Stimulated activated CD4-positive, alpha-beta T cell treated with anti-CD3 and anti-CD28 coated beads, Interleukin-4, amount 100 ng/mL, for 48 hours (primary cell): ENCODE measurements at places on chromosomes 4 and X.

GRCh38 chrX:41558531-41558930 lies 111.4 kb downstream of the NYX start:
- no peak for DNase-seq

DNA sequence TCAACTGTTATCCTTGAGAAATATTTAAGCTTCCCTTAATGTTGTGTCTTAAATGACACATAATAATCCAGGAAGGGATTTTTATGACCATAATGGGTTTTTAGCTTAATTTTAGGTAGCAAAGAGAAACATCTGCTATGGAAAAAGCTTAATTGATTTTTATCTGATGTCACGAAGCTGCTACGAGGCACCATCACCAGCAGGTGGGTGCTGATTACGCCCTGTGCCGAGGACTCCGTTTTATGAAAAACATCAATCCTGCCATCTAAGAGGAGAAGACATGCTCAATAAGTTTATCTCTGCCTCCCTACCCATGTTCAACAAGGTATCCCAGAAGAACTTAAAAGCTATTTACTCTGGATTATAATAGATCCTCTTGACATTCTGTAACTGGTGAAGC lies 280.6 kb upstream of the ZFP42 start:
- no peak for DNase-seq

GRCh38 chrX:20527558-20528011 lies 260.9 kb upstream of the RPS6KA3 start:
- no peak for DNase-seq

- no peak for DNase-seq
These were observed 773 bp upstream of the TXLNG start for GRCh38 chrX:16785247-16786138.

DNA sequence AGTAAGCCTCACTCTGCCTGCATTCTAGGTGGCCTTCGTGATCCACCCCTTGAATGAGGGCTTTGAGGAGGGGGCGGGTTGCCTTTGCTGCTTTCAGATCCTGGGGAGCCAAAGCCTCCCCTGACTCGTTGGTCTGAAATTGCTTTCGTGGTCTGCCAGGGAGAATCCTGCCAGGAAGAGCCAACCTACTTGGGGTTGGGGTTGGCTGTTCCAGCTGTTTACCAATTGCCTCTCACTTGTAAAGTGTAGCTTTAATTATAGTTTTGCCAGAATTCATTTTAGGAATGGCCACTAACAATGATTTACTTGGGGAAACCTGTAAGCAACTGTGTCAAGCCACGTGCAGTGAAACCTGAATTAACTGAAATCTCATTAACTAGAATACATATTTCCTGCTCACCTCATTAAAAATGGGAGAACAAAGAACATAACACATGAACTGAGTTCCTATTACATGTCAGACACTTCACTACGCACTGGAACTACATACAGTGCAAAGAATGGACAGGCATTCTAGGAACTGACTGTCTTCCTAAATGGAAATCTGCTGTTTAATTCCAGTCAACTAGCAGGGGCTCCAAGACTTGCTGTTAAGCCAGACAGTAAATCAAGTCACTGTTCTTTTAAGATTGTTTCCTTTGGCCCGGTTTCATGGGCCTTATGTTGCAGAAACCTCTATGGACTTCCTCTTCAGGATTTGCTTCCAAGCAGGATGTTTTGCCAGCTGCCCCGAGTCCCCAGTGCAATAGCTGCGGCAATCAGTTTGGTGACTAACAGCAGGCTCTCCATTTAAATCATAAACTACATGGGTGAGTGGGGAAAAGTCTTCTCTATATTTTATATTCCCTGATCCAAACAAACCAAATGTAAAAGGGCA lies 16.4 kb upstream of the NKRF start:
- DNase-seq: no peak

DNA sequence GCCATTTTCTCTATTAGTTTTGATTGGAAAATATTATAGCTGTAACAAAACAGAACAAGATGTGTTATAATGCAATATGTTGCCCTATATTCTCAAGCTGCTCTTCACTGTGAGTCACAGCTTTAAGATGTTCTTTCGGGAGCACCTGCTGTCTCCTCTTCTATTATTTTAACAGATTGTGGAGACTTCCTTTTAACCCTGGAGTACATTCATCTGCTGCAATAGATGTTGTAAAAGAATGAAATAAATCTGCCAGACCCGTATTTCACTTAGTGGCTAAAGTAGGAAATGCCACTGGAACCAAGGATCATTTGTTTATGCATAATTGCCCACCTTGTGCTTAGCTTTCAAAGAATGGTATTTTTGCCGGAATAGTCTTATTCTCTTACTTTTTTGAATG lies 11.1 kb downstream of the LSM6 start:
- no peak for DNase-seq

- DNase-seq: no peak
These were observed 262.8 kb downstream of the BMPR1B start for GRCh38 chr4:95020521-95020920.

- no peak for DNase-seq
These were observed 64.9 kb downstream of the GRID2 start for GRCh38 chr4:92368653-92369052.

GRCh38 chr4:38509551-38509950 lies 154.4 kb upstream of the KLF3 start:
- no peak for DNase-seq

DNA sequence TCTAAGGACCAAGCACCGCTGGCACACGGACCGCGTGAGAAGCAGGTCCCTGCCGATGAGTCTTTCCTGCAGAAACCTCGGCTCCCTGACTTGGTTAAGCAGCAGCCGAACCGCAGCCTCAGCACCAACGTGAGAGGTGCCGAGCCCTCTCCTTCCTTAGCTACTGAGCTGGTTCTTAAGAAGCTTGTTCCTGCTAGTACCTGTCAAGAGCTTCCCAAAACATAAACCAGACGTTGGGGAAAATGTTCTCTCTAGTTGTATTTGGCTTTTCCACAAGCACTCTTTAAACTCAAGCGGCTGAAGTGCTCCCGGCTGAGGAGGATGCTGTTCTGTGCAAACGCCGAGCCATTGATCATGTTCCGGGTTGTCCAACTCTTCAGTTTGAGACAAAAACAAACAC lies 29.3 kb upstream of the TLR3 start:
- no peak for DNase-seq

- peak; percentile 8 for DNase-seq
These were observed 70.1 kb downstream of the USP46 start for GRCh38 chr4:52588771-52589591.

- DNase-seq: no peak
These were observed 323.2 kb upstream of the INTU start for GRCh38 chr4:127309369-127310102.

- no peak for DNase-seq
These were observed 52.8 kb downstream of the FAM47C start for GRCh38 chrX:37060999-37061398.

DNA sequence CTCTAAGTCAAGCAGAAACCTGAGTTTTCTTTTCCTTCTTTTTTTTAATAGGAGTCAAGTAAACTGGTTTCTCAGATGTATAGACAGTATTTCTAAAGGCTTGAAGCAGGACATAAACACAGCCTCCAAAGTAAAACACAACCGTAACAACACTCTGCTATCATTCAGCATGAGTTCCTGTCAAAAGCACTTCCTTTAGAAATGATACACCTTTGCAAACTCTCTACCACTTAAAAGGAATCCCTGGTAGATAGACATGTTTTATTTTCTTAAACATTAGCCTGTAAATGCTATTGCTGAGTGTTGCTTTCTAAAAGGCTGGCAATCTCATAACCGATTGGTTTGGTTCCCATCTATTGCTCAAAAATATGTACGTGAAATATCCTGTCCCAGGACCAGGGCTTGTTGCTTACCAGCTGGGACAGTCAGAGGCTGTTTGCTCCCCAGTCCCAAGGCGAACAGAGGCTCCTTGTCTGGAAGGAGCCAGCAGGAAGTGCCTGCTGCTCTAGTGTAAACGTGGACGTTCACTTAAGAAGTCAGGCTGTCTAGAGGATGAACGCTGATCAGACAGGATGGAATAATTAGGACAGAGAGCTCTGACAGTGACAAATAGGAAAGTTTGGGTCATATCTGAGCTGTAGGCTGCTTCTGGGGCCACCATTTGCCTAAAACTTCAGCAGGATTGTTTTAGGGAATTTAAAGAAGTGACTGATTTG lies 173.9 kb upstream of the KLF3 start:
- DNase-seq: no peak

- no peak for DNase-seq
These were observed 3.5 kb downstream of the TENT5D start for GRCh38 chrX:80423744-80424143.

- no peak for DNase-seq
These were observed 60.2 kb upstream of the CLDN34 start for GRCh38 chrX:9906919-9907318.

DNA sequence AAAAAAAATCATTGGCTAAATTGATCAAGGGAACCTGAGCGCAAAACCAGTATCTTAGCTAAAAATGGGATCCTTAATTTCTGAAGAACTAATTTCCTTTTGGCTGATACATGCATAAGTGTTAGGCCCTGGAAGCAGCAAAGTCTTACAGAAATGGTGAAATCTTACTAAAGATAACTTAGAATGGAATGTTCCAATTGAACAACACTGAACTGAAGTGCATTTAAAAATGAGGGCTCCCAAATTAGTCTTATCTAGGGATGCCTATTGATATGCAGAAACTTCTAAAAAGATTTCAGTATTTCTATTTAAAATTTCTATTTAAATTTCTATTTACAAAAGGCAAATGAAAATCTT lies 120.7 kb upstream of the BANK1 start:
- DNase-seq: no peak

- no peak for DNase-seq
These were observed 8.4 kb downstream of the PNMA6E start for GRCh38 chrX:153392642-153393321.

GRCh38 chr4:145618210-145618931 lies 814 bp upstream of the MMAA start:
- no peak for DNase-seq

- DNase-seq: no peak
These were observed 103.6 kb downstream of the SORBS2 start for GRCh38 chr4:185708348-185708747.

DNA sequence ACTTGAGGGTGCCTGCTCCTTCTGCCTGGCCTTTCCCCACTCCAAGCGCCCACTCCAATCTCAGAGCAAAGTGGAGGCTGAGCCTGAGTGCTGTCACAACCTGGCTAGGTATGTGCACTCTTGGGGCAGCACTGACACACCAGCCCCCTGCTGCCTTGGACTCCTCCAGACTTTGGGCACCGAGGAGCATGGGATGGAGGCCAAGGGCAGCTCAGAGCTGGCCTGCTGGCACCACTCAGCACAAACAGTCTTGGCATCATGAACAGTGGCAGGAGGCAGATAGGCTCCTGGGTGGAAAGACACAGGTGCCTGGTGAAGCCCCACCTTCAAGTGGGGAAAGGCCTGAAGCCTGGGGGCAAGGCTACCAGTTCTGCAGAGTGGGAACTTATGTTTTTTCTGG lies 91.8 kb downstream of the KCNIP4 start:
- no peak for DNase-seq

DNA sequence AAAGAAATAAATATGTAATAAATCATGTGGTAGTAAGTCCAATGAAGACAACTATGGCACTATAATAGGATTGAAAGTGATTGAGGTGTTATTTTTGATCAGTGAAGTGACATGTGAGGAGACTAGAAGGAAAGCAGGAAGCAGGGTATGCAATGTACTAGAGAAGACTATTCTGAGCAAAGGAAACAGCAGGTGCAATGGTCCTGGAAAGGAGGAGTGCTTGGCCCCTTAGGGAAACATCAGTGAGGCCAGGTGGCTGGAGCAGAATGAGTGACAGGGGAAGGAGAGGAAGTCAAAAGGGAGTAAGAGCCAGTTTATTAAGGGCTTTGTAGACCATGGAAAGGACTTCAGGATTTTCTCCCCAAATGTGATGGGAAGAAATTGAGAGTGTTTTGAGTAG lies 207.6 kb upstream of the HCCS start:
- no peak for DNase-seq

GRCh38 chrX:148670277-148670676 lies 169.9 kb downstream of the AFF2 start:
- no peak for DNase-seq

GRCh38 chrX:106950381-106950780 lies 30.2 kb downstream of the CLDN2 start:
- DNase-seq: no peak

- no peak for DNase-seq
These were observed 87.3 kb downstream of the STPG2 start for GRCh38 chr4:98055800-98056501.

GRCh38 chr4:16122784-16123183 lies 39.0 kb upstream of the PROM1 start:
- peak; percentile 8 for DNase-seq

- DNase-seq: no peak
These were observed 1408.9 kb upstream of the PCDH7 start for GRCh38 chr4:29311247-29311646.

DNA sequence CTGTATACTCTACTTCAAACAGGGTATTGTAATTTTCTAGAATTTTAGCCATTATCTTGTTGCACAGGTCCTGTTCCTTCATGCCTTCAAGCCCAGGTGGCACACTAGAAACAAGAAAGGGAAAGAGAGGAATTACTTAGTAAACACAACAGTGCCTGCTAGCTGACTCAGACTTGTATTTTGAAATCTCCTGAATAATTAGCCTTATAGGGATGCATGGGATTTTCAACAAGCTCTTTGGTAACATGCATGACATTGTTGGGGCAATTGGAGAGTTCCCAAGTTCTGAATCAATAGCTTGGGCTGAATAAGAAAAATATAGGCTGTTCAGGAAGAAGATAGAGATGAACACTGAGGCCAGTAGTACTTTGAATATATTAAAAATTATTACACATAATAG lies 118.8 kb downstream of the FAM13A start:
- no peak for DNase-seq

- DNase-seq: no peak
These were observed 86.1 kb downstream of the FMR1NB start for GRCh38 chrX:148067285-148067684.

- no peak for DNase-seq
These were observed 4.5 kb downstream of the BMX start for GRCh38 chrX:15505101-15505500.

- no peak for DNase-seq
These were observed 18.0 kb upstream of the CYP2U1 start for GRCh38 chr4:107913283-107913899.

DNA sequence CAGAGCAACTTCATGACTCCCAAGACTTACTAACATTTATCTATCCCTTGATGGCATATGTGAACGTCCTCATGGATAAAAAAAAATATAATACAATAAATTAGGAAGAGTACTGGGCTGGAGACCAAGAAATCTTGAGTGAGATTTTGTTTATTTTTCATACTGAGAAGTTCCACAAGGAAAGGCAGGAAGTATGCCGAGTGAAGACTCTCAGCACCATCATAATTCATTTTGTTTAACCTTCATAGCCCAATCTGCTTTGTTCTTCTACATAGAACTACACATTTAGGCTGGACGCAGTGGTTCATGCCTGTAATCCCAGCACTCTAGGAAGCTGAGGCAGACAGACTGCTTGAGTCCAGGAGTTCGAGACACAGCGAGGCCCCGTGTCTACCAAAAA lies 198.3 kb downstream of the NSUN7 start:
- DNase-seq: no peak

- DNase-seq: no peak
These were observed 7.0 kb upstream of the ATP6AP2 start for GRCh38 chrX:40573763-40574162.

GRCh38 chr4:12488672-12489071 lies 995.5 kb downstream of the RAB28 start:
- no peak for DNase-seq
